Activated CD4-positive, alpha-beta T cell treated with anti-CD3 and anti-CD28 coated beads, Interleukin-2, amount 10 ng/mL, durations not matched to agents 7 days and 5 days (primary cell): ENCODE measurements at places on chromosomes 5 and 9. TPM values are rescaled to one million over a fixed set of nuclear protein-coding genes. Genes with fewer than 3 reads are reported as not detected.

- no peaks in the 10 kb centered on the region for H3K27me3 ChIP-seq
- peaks cover 7% of the 10 kb centered on the region for H3K36me3 ChIP-seq
- H3K27ac ChIP-seq, result no peak overlapping the region
- H3K4me1 ChIP-seq, result peaks cover 9% of the 10 kb centered on the region
- DNase-seq, result no peak
These were observed 59.5 kb downstream of the MVB12B start for GRCh38 chr9:126386088-126386487.

GRCh38 chr9:95504053-95504963, 12.5 kb downstream of the PTCH1 start:
- H3K4me3 ChIP-seq, result peak overlapping the region; percentile 3
- no peak overlapping the region for H3K27ac ChIP-seq
- H3K36me3 ChIP-seq, result peaks cover 1% of the 10 kb centered on the region

GRCh38 chr5:22779499-22779898, 73.6 kb downstream of the CDH12 start:
- H3K4me3 ChIP-seq, result no peak overlapping the region
- no peaks in the 10 kb centered on the region for H3K4me1 ChIP-seq
- no peaks in the 10 kb centered on the region for H3K27me3 ChIP-seq

DNA sequence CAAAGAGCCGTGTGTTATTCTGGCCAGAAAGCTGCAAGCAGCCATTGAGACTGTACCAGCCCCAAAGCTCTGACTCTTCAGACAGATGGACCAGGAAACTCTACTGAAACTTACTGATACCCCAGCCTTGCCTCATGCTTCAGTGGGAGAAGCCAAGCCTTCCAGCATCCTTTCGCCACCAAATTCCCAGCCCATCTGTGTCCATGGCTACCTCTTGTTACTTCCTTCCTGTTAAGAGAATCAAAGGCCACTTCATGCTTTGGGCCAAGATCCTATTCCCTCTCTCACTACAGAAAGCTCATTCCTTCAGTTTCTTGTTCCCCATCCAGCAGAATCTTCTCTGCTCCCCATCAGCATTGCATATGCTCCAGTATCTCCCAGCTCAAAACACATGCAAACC, 46.9 kb upstream of the FREM1 start:
- H3K4me1 ChIP-seq, result peaks cover 14% of the 10 kb centered on the region
- H3K27me3 ChIP-seq, result peaks cover 2% of the 10 kb centered on the region
- H3K4me3 ChIP-seq, result no peak overlapping the region
- H3K27ac ChIP-seq, result no peak overlapping the region

DNA sequence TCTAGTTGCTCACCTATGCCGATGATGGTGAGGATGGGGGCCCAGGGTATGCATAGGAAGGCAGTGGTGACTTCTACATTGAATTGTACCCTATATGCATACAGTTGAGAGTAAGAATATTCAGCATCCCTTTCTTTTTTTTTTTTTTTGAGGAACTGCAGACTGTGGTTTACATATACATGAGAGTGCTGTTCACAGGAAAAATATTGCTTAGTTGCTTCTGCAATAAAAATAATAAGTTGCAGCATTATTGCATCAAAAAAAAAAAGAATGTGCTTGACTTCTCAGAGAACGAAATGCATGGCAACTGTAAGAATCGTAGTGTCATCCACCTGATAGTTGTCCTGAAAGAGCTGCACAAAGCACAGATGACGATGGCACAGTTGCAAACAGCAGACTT, 52.8 kb downstream of the PTCD2 start:
- no peaks in the 10 kb centered on the region for H3K4me1 ChIP-seq
- no peak overlapping the region for H3K27ac ChIP-seq
- no peak overlapping the region for H3K4me3 ChIP-seq
- no peaks in the 10 kb centered on the region for H3K27me3 ChIP-seq
- no peaks in the 10 kb centered on the region for H3K36me3 ChIP-seq

DNA sequence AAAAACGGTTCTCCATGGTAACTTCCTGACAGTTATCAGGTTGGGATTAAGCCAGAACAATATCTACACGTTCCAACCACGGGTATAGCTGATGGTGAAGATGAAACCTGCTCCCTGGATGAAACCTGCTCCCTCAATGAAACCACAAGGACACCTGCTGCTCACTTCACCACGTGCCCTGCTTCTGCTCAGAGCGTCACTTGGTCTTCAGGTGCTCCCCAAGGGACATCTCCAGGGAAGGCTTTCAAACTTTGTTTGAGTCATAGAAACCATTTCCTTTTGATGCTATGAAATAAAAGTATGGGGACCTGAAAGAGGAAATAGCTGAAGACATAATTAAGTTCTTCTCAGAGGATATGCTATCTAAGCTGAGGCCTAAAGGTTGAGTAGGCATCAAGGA, 242.4 kb downstream of the MED10 start:
- H3K4me3 ChIP-seq, result no peak overlapping the region
- H3K4me1 ChIP-seq, result no peaks in the 10 kb centered on the region
- no peak for DNase-seq
- H3K36me3 ChIP-seq, result no peaks in the 10 kb centered on the region
- H3K27me3 ChIP-seq, result peaks cover 5% of the 10 kb centered on the region

DNA sequence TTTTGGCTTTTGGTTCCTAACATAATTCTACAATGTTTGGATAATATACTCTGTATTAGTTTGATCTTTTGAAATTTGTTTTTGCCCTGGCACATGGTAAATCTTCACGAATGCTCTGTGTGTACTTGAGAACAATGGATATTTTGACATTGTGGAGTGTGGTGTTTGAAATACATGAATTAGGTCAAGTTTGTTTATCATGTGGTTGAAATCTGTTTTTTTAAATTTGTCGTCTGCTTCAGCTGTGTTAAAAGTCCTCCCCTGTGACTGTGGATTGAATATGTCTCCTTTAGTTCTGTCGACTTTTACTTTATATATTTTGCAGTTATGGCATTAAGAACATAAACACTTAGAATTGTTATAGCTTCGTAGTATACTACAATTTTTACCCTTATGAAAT, 60.3 kb downstream of the DUSP1 start:
- peaks cover 18% of the 10 kb centered on the region for H3K27me3 ChIP-seq
- no peaks in the 10 kb centered on the region for H3K36me3 ChIP-seq
- H3K27ac ChIP-seq, result no peak overlapping the region
- H3K4me1 ChIP-seq, result no peaks in the 10 kb centered on the region
- no peak overlapping the region for H3K4me3 ChIP-seq
- DNase-seq, result no peak

DNA sequence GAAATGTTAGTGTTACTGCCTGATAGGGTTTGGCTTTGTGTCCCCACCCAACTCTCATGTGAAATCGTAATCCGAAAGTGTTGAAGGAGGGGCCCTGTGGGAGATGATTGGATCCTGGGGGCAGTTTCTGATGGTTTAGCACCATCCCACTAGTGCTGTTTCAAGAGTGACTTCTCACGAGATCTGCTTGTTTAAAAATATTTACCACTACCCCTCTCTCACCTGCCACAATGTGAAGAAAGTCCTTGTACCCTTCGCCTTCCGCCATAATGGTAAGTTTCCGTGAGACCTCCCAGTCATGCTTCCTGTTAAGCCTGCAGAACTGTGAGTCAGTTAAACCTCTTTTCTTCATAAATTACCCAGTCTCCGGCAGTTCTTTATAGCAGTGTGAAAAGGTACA, 2.6 kb upstream of the RFX3 start:
- H3K27me3 ChIP-seq, result no peaks in the 10 kb centered on the region
- peaks cover 36% of the 10 kb centered on the region for H3K36me3 ChIP-seq
- peak; percentile 66 for DNase-seq

GRCh38 chr9:33377089-33377715, 25.2 kb downstream of the AQP7 start:
- no peaks in the 10 kb centered on the region for H3K27me3 ChIP-seq
- peaks cover 13% of the 10 kb centered on the region for H3K4me1 ChIP-seq
- H3K4me3 ChIP-seq, result no peak overlapping the region

GRCh38 chr9:130990306-130990977, 18.5 kb upstream of the LAMC3 start:
- no peak overlapping the region for H3K27ac ChIP-seq
- H3K4me1 ChIP-seq, result no peaks in the 10 kb centered on the region
- no peak overlapping the region for H3K4me3 ChIP-seq

GRCh38 chr5:16726538-16726946, 109.7 kb upstream of the RETREG1 start:
- peaks cover 3% of the 10 kb centered on the region for H3K27me3 ChIP-seq
- peaks cover 3% of the 10 kb centered on the region for H3K36me3 ChIP-seq
- DNase-seq, result peak; percentile 44

GRCh38 chr5:139668064-139668880, 20.1 kb downstream of the CXXC5 start:
- DNase-seq, result peak; percentile 36
- H3K4me3 ChIP-seq, result peak overlapping the region; percentile 54
- H3K36me3 ChIP-seq, result no peaks in the 10 kb centered on the region
- peaks cover 36% of the 10 kb centered on the region for H3K4me1 ChIP-seq
- H3K27me3 ChIP-seq, result no peaks in the 10 kb centered on the region

DNA sequence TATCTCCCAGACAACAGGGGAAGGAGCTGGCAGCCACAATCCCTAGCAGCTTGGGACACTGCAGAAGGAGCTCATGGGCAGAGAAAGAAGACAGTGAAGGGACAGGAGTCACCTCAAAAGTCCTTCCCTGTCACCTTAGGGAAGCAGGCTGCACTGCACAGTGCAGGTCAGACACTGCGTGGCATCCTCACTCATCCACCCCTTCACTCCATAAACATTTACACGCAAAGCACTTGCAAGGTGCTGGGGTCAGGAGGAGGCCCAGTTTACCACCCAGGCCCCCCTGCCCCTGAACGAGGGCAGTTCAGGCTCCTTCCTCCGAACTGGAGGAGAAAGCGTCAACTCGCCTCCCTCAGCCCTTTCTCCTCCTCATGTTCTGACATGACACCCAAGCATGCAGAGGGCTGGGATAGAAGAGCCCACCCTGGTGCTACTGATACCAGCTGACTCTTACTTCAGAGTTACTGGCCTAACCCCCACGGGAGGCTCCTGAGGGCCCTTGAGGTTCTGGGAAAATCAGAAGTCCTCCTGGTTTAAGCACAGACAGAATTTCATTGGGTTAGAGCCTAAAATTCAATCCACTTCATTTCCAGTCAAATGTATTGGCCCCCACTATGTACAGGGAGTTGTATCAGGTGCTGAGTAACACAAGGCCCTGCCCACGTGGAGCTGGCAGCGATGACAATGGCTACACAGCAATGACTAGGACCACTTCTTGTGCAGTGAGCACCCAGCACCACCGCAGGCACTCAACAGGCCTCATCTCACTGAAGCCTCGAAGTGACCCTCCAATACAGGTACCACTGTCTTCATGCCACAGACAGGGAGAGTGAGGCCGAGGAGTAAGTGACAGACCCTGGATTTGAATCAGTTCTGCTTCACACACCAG, 70.4 kb downstream of the RAPGEF1 start:
- H3K4me1 ChIP-seq, result peaks cover 87% of the 10 kb centered on the region
- H3K4me3 ChIP-seq, result peak overlapping the region; percentile 55

DNA sequence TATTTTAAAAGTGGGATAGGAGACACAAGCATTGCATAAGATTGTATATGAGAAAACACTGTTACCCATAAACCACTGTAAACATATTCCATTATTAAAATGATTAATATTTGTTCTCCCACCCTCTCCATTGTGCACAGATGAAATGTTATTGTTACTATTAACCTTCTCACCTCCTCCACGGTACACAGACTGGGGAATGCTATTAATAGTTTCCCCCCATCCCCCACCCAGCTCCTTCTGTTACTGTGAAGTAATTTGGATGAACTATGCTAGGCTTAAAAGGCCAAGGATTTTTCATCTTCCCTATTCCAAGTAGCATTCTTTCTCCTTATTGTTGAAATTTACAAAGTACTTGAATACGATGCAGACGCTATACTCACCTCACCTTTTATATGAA, 91.4 kb downstream of the JAKMIP2 start:
- H3K4me3 ChIP-seq, result no peak overlapping the region
- no peak overlapping the region for H3K27ac ChIP-seq
- H3K27me3 ChIP-seq, result no peaks in the 10 kb centered on the region
- DNase-seq, result no peak
- no peaks in the 10 kb centered on the region for H3K4me1 ChIP-seq

DNA sequence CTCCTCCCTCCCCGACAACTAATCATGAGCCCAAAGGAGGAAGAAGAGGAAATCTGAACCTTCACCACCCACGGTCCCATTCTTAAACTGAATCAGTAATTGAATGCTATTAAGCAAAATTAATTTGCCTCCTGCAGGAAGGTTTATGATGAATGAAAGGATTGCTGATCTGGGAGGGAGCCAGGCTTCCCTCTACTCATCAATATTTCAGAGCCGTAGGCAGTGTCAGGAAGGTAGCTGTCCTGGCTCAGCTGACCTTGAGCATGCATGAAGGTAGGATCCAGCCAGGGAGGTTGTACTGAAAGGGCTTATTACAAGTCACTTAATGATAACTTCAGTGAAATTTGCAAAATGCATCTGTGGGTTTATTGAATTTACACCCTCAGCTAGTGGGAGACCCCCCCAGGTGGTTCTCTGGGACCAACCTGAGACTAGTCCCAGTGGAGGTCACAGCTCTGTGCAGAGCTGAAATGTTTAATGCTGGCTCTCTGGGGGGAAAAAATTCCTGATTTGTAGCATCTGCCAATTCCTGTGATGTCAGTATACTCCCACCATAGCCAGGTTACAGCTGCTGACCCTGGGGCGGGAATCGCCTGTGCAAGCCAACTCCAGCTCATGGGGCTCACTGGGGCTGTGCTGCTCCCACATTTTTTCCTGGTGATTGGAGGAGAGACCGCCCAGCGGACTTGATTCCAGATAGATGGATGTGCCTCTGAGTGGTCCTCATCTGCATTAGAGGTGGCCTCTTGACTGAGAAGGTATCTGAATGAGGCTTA, 47.9 kb upstream of the NCS1 start:
- H3K4me3 ChIP-seq, result no peak overlapping the region
- H3K36me3 ChIP-seq, result peaks cover 30% of the 10 kb centered on the region
- H3K4me1 ChIP-seq, result peaks cover 32% of the 10 kb centered on the region
- no peaks in the 10 kb centered on the region for H3K27me3 ChIP-seq

- H3K27me3 ChIP-seq, result no peaks in the 10 kb centered on the region
- no peak overlapping the region for H3K27ac ChIP-seq
- no peak for DNase-seq
- no peaks in the 10 kb centered on the region for H3K4me1 ChIP-seq
- peaks cover 44% of the 10 kb centered on the region for H3K36me3 ChIP-seq
These were observed 41.9 kb downstream of the MTRR start for GRCh38 chr5:7910738-7911428.

- no peaks in the 10 kb centered on the region for H3K36me3 ChIP-seq
- no peak overlapping the region for H3K4me3 ChIP-seq
- no peak for DNase-seq
- H3K4me1 ChIP-seq, result peaks cover 2% of the 10 kb centered on the region
- H3K27me3 ChIP-seq, result peaks cover 3% of the 10 kb centered on the region
- H3K27ac ChIP-seq, result no peak overlapping the region
These were observed 5.0 kb upstream of the C9 start for GRCh38 chr5:39369123-39369815.

SLC22A4 gene
- total RNA-seq, result not detected

PCDHAC2 gene
- total RNA-seq, result not detected

PLCXD3 gene
- total RNA-seq, result not detected

KIF4B gene
- total RNA-seq, result not detected
